CD4-positive, alpha-beta T cell treated with Interleukin-12 subunit alpha and Interleukin-12 subunit beta, for 1 hour (primary cell): ENCODE measurements at places on chromosomes 5 and 9.

DNA sequence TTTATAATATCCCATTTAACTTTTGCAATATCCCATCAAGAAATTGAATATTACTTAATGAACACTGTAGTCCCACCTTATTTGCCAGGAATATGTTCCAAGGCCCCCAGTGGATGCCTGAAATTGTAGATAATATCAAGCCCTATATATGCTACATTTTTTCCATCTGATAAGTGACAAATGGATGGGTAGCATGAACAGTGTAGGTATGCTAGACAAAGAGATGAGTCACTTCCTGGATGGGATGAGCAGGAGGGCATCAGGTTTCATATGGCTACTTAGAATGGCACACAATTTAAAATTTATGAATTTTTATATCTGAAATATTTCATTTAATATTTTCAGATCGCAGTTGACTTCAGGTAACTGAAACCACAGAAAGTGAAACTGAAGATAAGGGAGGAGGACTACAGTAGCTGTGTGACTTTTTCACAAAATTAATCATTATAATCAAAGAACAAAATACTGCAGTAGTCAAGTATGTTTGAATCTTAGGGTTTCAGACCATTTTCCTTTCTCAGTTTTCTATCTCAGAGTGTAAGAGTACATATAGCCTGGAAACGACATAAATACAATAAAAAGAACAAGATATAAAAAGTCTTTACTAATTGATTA, 636.4 kb upstream of the ARRDC3 start:
- no peak for DNase-seq

- no peak for DNase-seq
Observed at GRCh38 chr9:124733964-124734740, 37.0 kb downstream of the NR6A1 start.

DNA sequence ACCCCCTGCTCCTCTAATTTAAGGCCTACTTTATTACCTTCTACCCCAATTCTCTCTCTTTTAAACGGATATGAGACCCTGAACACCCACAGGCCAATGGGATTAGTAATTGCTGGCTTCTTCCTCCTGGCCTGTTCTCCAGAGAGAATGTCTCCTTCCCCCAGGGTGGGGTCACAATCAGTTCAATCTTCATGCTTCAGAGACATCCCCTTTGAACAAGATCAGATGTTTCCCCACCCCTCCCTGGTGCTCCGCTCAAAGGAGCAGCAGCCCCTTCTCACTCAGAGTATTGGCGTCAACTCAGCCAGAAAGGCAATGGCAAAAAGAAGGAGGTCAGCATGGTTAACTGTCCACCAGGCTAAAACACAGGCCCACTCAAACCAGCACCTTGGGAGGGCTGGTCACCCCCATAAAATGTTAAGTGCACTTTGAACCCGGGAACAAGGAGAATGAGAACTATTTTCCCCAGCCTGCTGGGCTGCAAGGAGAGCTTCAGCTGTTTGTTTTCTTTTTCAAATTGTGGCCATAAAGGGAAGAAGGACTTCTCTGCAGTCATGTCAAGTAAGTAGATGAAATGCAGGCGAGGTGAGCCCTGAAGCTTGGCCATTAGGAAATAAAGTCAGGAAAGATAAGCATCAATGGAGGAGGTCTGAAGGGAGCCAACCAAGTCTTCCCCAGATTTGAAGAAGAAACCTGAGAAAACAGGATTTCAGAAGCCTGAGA, 20.1 kb downstream of the LHFPL2 start:
- no peak for DNase-seq

GRCh38 chr9:130860458-130861316, 25.6 kb downstream of the ABL1 start:
- DNase-seq: no peak
